CD4-positive, alpha-beta T cell treated with Interleukin-2 at 100 ng/mL for 4 hours (primary cell): ENCODE measurements at places on chromosomes 2 and 18.

DNA sequence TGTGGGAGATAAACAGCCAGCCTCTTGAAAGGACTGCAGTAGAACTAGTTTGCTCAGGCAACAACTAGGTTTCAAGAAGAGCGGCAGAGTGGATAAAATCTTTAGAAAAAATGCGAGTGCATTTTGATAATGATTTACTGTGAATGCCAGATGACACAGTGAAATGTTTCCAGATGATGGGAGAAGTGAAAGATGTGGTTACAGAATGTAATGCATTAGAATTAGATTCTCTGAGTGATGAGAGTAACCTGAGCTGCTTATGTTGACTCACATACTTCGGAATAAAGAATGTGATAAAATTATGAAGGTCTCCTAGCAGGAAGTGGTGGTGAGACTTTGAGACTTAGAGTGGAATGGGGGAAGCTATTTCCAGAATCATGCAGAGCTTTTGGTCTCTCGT is 184.3 kb downstream of the GULP1 start:
- no peak for DNase-seq

GRCh38 chr2:109214651-109215371 is 85.8 kb downstream of the SH3RF3 start:
- DNase-seq = no peak

DNA sequence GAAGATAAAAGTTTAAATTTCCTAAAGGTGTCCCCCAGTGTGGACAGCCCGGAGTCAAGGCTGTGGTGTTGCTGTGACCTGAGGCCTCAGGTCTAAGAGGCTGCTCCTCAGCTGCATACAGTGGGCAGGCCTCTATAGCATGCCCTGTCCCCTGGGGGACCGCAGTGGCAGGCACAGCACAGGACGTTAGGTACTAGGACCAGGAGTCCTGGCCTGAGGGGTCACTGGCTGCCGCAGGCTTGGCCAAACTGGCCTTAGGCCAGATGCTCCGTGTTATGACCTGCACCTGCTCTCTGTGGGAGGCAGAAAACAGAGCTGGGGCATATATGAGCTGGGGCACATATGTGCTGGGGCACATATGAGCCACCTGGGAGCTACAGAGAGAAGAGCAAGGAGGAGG is 21.2 kb upstream of the MAL start:
- DNase-seq = no peak

GRCh38 chr2:24832931-24833701 is 39.9 kb downstream of the CENPO start:
- no peak for DNase-seq

GRCh38 chr2:164935118-164936101 is 19.9 kb downstream of the SLC38A11 start:
- no peak for DNase-seq

GRCh38 chr2:128274218-128274617 is 44.5 kb downstream of the HS6ST1 start:
- no peak for DNase-seq

- no peak for DNase-seq
Measured at GRCh38 chr2:46885376-46885775, 30.2 kb downstream of the MCFD2 start.

- no peak for DNase-seq
Measured at GRCh38 chr18:63705401-63705800, 2.6 kb downstream of the SERPINB11 start.
